Heart right ventricle (tissue), 16 donors: ENCODE measurements at places on chromosomes 4 and X. TPM values are rescaled to one million over a fixed set of nuclear protein-coding genes. Genes with fewer than 3 reads are reported as not detected.

DNA sequence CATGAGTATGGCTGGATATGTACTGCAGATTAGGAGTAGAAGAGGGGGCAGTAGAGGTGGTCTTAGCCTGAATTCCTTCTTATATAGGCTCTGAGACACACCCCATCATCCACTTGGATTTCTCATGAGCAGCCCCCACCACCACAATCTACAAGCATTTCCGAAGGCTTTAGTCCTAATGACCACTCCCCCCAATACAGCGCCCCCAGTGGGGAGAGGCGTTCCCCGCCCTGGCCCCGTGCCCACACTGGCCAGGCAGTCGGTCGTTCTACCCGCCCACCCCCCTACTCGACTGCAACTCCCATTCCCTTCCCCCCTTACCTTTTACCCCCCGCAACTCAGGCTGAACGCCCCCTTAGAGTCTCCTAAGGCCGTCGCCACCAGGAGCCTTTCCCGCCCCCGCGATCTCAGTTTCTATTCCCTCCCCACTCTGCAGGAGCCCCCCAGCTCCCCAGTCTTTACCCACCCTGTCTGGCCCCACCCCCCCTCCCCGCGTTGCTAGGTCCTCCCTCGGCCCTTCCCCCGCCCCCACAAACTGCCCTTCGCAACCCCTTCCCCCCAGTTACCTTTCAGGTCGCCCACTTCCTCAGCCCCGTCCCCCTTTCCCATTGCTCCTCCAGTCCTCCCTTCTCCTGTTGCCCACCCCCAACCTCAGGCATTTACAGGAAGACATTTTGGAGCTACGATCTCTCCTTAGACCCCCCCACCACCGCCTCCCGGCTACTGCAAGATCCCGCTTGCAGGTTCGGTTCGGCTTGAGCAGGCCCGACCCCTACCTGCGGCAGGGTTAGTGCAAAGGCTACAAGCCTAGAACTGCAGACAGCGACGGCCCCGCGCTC is 468 bp downstream of the ZMYM3 start:
- peak; percentile 26 for DNase-seq

DNA sequence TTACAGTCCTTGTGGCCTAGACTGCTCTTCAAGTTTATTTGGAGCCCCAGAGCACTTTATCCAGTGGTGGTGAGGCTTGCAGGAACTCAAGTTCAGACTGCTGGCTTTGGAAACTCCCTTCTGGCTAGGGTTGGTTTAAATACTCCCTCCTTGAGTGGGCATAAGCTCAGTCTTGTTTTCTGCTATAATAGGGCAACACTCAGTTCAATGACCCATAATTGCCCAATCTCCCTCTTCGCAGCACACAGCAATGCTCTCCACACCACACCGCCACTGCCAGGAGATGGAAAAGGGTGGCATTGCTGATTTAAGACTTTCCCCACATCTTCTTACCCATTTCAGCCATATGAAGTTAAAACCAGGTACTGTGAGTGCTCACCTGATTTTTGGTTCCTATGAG is 27.9 kb upstream of the USP38 start:
- DNase-seq = no peak

The PCDH10 gene
- total RNA-seq = 0.04 TPM

DNA sequence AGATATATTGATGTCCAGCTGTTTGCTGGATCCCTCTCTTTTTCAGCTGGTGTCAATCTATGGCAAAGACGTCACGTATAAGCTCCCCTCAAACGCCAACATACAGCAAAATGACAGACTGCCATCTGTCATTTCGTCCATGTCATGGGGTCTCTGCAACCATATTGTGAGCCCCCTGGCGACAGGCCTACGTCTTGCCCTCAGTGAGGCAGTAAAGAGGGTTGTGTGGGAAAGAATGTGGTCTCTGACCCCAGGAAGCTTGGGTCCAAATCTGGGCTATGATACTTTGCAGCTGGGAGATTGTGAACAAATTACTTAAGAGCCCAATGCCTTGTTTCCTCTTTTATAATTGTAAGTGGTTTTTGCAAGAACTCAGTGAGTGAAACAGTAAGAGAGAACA is 7.4 kb downstream of the SUPT20HL2 start:
- DNase-seq = no peak

DNA sequence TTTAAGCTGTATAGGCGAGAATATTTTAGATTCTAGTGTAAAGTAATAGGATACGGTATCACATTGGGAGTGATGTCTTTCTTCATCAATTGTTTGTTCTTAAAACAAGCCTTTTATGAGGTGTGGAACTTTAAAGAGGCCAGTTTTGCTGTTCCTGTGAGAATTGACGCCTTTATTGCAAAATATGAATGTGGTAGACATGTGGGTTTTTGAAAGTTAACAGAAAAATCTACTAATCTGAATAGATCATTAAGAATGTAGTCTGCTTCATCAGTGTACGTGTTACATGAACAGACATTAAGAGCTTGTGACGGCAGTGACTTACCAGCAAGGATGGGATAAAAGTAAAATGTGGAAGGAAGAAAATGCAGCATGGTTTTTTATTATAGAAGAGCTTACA is 63.8 kb downstream of the STOX2 start:
- no peak for DNase-seq

GRCh38 chr4:98482503-98482846 is 175.9 kb downstream of the TSPAN5 start:
- DNase-seq = no peak
